ENCODE measurements at places on chromosomes 6 and 20.
A peak's percentile ranks its signal among the peaks of the same experiment; 100 is the strongest.

GRCh38 chr6:41492261-41492891 is 53.8 kb upstream of the FOXP4 start:
- no peak for DNase-seq

DNA sequence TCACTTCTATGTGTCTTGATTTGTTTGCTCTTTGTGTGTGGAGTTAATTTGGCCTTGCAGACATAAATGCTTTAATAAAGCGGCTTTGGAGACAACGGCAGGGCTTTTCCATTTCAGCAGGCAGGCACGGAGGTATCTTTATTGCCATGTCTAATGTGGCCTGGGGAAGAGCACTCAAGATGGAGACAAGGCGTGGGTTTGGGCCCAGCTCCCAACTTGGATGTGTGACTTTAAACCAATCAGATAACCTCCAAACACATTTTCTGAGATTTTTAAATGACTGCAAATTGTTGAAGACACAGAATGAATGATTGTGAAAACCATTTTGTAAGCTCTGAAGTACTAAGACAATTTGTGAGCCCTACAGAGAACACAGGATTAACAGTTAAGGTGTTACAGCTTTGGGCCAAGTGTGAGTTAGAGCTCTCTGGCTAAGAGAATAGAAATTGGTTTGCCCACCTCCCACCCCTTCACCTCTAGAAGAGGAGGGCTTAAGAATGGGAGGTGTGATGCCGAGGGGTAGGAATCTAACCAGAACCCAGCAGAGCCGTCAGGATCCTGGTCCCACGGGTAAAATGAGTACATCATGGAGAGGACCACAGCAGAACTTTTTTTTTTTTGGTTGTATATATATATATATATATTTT is 9.0 kb downstream of the DYNLT1 start:
- no peak for DNase-seq

DNA sequence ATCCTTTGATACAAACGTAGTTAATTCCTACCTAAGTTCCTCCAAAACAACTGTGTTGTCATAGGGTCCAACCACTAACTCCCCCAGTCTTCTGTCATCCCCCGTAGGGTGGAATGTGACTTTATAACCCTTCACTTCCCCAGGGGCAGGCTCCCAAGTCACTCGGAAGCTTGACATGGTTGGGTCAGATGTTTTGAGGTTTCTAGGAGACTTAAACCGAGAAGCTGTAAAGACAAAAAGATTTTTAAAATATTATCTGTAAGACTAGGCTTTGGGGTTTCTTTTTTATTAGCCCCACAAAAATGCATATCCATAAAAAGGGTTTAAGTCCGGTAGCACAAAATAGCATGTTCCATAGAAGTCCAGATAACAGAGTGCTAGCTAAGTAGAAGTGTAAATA is 50.2 kb downstream of the COL12A1 start:
- no peak for DNase-seq

DNA sequence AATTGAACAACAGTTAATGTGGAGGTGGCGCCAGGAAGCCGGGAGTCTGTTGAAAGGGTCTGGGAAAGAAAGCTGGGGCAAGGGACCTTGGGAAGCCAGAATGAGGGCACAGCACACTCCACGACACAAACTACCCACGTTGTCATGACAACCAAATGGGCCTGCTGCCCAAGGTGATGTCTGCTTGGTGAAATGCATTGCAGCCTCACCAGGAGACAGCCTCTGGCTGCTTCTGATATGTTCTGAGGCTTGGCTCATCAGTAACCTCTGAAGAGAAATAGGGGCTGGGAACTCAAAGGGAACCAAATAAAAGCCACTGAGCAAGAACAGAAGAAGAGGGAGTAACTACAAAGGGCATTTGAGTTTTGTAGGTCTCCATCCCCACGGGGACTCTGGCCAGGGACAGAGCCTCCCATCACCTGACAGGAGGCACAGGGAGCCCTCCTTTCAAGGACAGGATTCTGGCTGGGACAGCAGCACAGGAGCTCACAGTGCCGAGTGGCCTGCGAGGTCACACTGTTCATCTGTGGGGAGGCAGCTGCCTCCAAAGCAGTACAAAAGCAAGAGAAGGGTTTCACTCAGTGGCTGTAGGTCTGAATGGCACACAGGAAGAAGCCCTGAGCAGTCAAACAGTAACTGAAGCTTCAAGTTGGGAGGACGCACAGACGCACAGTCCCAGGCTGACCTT is 44.6 kb upstream of the KCNK16 start:
- no peak for DNase-seq

GRCh38 chr20:20317195-20317594 is 50.7 kb upstream of the INSM1 start:
- DNase-seq, result no peak

DNA sequence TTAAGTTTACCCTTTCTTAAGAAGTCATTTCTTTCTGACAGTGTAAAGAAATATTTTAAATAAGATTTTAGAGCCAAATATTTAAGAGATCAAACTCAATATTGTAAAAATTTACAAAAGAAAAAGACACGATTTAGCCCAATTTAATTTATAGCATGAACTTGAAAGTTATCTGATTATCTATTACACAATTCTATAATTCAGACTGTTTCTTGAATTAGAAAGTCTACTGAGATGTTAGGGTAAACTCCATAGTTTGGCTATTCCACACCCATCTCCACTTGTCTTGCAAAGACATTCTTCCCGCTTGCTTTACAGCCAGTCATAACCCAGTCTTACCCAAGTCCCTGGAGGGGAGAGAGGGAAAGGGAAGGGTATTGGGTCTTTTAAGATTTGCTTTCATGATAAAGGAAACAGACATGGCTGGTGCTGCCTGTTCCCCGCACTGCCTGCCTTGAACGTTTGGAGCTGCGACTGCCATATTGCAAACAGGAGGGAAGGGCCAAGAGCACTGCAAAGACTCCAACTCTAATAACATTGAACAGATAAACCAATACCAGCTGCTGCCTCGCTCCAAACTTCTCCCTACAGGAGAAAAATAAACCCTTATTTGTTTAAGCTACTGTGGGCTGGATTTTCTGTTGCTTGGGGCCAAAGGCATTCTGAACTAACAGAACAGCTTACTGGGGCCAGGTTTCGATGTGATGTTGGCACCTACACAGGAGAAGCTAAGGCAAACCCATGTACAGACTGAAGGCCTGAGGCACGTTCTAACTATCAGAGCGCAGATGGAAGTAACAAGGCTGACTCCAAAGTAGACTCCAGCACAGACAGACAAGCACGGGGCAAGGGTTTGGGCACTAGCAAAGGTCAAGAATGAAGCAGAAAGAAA is 552.3 kb upstream of the JARID2 start:
- no peak for DNase-seq

DNA sequence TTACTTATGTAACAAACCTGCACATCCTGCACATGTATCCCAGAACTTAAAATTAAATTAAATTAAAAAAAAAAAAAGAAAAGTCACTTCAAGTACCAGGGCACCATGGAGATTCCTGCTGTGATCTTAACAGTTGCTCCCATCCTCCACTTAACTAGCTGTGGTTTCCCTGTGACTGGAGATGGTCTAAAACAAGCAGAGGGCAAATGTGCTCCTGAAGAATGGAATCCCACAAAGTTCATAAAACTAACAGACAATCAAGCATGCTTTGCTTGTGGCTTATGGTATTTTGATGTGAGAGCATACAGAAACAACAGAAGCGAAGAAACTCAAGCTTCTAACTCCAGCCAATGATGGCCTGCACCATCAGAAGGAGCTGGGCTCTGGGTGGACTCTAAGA is 153.6 kb upstream of the KCNK16 start:
- DNase-seq, result no peak

GRCh38 chr20:56769921-56770600 is 141.0 kb downstream of the TFAP2C start:
- no peak for DNase-seq

- no peak for DNase-seq
These were observed 51.7 kb downstream of the MYH7B start for GRCh38 chr20:35007413-35007812.

DNA sequence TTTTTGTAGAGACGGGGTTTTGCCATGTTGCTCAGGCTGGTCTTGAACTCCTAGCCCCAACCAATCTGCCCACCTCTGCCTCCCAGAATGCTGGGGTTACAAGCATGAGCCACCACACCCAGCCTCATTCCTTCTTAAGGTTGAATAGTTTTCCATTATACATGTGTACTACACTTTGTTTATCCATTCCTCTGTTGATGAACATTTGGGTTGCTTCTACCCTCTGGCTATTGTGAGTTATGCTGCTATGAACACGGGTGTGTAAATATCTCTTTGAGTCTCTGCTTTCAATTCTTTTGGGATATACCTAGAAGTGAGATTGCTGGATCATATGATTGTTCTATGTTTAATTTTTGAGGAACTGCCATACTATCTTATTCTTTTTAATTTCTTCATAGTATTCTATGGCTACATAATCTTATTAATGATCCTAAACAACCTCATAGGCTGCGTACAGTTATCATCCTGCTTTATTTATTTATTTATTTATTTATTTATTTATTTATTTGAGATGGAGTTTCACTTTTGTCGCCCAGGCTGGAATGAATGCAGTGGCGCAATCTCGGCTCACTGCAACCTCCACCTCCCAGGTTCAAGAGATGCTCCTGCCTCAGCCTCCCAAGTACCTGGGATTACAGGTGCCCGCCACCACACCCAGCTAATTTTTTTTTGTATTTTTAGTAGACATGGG is 49.2 kb upstream of the TLDC2 start:
- DNase-seq, result no peak

- no peak for DNase-seq
These were observed 9.6 kb upstream of the PLG start for GRCh38 chr6:160692369-160692959.

DNA sequence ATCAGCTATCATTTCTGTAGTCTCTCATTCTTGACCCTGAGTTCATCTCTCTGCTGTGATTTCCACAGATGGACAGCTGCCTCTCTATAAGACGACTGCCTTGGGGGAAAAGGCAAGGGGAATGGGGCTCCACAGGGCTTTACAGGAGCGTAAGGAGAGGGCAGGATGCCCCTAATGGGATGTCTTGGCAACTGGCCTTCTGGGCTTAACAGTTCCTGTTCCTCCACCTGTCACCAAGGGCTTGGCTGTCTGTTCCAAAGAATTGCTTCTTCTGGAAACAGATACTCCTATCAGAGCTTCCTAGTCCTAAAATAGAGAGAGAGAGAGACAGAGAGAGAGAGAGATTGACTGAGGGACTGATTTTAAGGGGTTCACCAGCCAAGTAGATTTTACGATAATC is 181.9 kb downstream of the TMEM200A start:
- no peak for DNase-seq

DNA sequence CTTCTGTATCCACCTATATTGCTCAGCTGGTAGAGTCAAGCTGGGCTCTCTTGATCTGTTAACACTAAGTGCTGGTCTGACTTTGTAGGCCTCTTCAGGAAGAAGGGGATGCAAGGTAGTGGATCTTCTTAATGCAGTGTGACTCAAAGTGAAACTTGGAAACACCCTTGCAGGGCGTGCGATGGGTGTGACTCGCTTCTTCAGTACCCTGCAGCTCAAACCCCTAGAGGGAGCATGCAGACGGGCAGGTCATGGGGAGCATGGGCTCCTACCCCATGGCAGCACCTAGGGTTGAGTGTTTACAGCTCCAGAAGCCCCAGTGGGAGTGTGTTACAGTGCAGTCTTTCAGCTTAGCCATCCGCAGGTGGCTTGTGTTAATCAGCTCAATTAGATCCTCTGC is 757 bp upstream of the SAMD3 start:
- DNase-seq, result peak; percentile 9

GRCh38 chr20:49824206-49824605 is 11.6 kb downstream of the SLC9A8 start:
- no peak for DNase-seq

DNA sequence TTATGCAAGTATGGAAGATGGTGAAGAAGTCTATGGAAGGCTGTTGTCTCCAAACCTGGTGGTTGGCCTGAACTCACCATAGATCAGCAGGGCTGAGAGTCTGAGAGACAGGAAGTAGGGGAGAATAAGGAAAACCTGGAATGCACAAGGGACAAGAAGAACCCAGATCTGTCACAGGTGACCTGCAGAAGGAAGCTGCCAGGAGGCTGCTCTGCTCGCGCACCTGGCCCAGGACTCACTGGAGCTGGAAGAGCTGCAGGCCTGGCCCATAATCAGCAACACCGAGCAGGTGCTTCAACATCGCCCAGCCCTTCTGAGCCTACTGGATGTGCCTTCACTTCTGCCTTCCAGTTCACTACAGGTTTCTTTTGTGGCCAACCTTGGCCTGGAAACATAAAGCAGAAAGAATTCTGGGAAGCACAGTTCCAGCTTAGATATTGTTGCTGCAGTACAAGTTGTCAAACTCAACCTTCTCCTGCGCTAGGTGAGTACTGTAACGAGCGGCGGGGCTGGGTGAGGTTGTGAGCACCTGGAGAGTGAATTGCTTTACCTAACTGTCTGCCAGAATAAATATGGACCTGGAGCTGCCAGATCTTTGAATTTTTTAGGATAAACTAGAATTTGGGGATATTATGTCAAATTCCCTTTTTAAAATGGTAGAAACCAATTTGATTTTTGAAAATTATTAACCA is 82.4 kb downstream of the CDH26 start:
- no peak for DNase-seq

DNA sequence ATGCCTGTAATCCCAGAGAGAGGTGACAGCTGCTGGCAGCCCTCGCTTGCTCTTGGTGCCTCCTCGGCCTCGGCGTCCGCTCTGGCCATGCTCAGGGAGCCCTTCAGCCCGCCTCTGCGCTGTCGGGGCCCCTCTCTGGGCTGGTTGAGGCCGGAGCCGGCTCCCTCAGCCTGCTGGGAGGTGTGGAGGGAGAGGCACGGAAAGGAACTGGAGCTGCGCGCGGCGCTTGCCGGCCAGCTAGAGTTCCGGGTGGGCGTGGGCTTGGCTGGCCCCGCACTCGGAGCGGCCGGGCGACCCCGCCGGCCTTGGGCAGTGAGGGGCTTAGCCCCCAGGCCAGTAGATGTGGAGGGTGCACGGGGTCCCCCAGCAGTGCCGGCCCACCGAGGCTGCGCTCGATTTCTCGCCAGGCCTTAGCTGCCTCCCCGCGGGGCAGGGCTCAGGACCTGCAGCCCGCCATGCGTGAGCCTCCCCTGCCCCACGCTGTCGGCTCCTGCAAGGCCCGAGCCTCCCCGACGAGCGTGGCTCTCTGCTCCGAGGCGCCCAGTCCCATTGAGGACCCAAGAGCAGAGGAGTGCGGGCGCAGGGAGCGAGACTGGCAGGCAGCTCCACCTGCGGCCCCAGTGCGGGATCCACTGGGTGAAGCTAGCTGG is 34.6 kb downstream of the C6orf52 start:
- no peak for DNase-seq

DNA sequence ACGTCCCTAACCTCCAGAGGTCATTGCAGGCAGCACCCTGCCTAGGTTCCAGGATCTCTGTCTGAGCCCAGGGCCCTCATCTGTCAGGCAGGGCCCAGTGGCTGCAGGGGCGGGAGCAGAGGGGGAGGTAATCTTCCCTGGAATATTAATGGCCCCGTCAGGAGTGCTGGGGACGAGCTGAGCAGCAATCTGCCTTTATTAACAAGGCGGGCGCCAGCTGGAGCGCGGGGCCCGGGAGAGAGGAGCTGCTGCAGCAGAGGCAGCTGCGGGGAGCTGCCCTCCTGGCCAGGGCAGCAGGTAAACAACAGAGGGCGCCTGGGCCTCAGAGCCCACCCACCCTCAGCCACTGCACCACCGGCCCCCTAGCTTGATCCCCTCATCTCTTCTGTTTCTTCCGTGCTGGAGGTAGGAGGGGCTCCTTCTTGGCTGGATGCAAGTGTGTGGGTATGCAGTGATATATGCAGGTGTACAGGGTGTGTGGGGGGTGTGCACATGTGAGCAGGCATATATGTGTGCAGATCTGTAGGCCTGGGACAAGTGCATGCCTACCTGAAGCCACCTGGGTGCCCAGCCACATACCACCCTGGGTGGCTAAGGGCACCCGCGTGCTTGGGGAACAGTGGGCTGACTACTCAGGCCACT is 131.8 kb upstream of the MLN start:
- DNase-seq, result no peak
